Left ventricle myocardium inferior (tissue), 1 donor: ENCODE measurements at places on chromosomes 3 and 15. TPM values are rescaled to one million over a fixed set of nuclear protein-coding genes. Genes with fewer than 3 reads are reported as not detected.

DNA sequence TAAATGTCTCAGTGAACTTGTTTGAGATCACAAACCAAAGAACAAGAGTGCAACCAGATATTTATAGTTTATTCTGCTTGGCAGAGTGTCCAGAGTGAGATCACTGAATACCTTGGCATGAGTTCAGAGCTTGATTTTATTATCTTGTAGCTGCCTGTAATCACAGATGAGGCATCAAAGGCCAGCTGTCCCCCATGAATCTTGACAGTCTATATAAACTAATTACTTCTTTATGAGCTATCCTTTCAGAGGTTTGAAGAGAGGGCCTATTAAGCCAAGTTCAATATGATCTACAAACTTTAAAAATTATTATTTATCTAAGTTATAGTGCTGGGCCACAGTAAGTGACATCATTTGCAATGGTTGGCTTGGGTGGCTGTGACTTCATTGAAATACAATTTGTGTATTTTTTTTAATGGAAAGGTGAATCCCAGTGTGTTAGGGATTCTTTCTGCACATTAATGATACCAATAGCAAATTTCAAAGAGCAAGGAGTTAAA is 251.5 kb downstream of the CLSTN2 start:
- no peak for DNase-seq

- no peak for DNase-seq
These were observed 36.0 kb downstream of the PHLDB2 start for GRCh38 chr3:111895071-111895470.

GRCh38 chr15:67785431-67785830 is 39.9 kb upstream of the SKOR1 start:
- DNase-seq: no peak

DNA sequence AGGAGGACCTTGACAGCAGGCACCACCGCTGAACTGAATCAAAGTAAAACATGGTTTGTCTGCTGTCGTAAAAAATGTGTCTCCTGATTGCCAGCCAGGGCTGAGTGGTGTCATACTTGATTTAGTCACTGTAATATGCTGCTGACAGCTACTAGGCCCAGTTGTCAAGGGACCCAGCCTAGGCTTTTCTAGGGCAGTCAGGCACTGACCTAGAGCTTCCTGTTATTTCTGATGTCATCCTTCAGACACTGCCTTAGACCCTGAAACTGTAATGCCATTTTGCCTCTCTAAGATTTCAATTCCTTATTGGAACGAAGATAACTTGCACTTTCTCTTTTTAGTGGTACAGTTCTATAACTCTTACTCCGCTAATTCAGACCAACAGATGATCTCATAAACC is 2.6 kb upstream of the MRPL3 start:
- DNase-seq: no peak

DNA sequence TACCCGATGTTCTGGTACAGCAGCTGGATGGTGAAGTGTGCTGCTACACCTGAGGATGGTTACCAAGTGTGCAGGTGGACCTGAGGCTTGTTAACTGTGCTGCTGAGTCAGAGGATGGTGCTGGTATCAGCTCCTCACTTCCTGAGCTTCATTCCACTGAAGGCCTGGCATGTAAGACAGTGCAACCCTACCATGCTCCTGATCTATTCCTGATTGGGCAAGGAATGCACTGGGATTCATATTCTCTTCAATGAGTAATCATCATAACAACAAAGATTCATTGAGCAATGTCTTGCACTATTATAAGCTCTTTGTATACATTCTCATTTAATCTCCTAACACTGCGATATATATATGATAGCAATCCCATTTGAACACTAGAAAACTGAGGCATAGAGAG is 62.9 kb upstream of the THSD4 start:
- DNase-seq: no peak

Gene UBA7
- total RNA-seq: 25.1 TPM

- DNase-seq: no peak
These were observed 549.3 kb upstream of the PPP2R3A start for GRCh38 chr3:135416182-135416581.

Gene CHRM5
- total RNA-seq: not detected

DNA sequence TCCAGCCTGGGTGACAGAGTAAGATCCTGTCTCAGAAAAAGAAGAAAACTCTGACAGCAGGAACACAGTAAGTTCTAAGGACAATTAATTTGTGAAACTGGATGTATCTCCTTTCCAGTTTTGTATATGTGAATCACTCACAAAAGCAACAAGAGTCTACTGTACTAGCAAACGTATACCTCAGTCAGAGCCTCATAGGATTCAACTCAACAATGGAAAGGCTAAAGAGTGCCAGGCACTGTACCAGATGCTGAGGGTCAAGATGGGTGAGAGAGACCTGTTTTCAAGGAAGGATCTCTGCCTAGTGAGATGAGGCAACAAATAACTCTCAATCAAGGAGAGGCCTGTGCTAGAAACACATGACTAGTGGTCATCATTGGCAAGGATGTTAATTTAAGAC is 14.9 kb downstream of the TBL1XR1 start:
- DNase-seq: no peak

DNA sequence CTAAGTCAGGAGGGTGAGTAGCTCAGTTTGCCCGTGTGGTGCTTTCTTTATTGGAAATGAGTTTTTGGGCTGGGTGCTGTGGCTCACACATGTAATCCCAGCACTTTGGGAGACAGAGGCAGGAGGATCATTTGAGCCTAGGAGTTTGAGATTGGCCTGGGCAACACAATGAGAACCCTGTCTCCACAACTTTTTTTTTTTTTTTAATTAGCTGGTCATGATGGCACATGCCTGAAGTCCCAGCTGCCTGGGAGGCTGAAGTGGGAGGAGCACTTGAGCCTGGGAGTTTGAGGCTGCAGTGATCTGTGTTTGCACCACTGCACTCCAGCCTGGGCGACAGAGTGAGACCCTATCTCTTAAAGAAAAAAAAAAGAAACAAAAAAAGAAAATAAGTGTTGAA is 174.9 kb downstream of the NSMCE3 start:
- no peak for DNase-seq

DNA sequence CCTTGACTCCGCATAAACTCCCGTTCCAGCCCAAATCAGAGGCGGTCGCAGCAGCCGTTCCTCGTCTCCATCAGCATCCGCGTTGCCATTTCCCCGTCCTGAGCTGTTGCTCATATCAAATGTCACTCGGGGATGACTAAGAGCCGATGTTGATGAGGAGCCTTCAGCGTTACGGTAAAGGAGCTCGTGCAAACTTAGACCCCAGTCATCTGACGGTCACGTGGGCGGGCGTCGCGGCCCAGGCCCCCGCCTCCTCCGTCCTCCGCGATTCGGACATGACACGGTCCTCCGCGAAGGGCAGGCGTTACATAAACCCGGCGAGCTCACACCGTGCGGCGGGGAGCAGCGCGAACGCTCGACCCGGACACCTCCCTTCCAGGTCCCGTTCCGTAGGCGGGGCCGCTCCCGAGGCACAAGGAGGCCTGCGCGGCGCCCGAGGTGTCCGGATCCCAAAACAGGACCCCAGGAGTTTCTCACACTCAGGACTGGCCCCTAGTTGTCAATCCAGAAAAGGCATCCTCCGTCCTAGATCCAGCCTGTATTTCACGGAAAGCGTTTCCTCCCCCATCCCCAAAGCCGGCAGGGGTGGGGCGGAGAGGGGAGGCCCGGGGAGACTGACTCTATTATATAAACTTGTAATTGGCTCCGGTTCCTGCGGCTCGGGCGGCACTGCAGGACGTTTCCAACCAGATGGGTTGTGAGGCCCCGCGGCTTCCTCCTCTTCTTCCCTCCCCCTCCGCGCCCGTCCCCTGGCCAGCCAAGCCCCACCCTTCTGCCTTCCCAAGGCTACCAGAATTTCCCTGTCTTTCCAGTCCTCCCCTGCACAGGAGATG is 100.0 kb upstream of the IGF1R start:
- peak; percentile 71 for DNase-seq

GRCh38 chr3:9064850-9065249 is 101.6 kb upstream of the RAD18 start:
- DNase-seq: peak; percentile 44

Gene TM4SF1
- 103 TPM for total RNA-seq

- DNase-seq: no peak
These were observed 326.1 kb upstream of the LRRFIP2 start for GRCh38 chr3:37500518-37500917.

DNA sequence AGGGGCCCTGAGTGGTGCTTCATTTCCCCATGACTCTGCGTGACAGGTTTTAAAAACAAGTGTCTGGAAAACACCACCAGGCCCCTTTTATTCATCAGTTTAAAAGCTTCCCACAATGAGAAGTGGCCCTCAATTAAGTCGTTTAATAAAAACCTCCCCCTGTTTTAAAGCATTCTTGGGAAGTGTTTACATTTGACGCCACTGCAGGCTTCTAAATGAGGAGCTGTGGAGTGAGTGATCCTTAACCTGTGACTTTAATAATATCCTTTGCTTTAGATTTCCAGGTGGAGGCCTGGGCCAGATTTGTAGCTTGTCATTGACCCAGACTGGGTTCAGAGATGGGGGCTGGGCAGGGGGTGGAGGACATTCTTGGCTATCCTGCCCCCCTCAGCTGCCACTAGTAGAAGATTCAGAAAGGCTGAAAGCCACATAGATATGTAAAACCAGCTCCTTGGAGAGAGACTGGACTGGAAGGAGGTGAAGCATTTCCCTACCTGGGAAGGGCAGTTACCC is 11.3 kb downstream of the CGNL1 start:
- no peak for DNase-seq

DNA sequence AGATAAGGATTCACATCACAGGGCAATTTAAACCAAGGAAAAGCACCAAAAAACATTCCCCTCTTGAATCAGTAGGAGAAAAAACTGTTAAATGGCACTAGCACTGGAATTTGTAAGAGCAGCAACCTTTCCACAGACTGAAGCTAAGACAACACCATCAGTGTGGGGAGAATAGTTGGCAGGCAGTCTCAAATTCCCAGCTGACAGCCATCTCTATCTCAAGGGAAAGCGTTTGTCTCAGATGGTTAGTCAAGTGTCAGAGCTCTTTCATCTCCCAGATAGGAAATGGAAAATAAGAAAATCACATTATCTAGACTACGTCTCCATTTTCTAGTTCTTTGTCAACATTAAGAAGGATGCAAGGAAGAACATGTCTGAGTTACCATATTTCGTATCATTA is 228.7 kb downstream of the WDR72 start:
- DNase-seq: no peak

DNA sequence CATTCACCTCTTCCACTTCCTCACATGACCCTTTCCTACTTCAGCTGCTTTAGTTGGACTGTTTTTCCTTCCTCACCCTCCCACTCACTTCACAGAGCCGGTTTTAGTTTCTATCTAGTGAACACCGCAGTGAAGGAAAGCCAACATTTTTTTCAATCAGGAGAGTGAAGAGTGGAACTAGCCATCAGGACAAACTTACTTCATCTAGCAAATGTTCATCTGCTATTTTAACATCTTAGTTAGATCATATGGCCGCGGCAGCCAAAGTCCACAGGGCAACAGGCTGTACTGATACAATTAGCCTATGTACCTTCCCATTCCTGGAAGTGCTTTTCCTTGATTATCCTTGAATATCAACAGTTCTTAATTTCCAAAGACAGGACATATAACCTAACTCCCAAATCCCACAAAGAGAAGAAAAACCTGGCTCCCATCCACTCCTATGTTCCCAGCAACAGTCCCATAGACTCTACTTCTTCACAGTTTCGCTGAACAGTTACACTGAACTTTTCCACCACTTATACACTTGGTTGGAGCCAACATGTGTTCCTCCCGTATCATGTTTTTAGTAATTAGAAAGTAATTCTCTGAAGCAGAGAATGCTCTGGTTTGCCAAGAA is 456.2 kb upstream of the THBS1 start:
- no peak for DNase-seq

Gene ZNF80
- not detected for total RNA-seq

Gene GABRB3
- total RNA-seq: 2.4 TPM

Gene CCDC54
- total RNA-seq: not detected

Gene TRPM1
- total RNA-seq: not detected
